ENCODE measurements at places on chromosomes 13 and 19. TPM values are rescaled to one million over a fixed set of nuclear protein-coding genes. Genes with fewer than 3 reads are reported as not detected.

ATP1A3 gene
- 4.0 TPM for total RNA-seq

MYH14 gene
- 6.4 TPM for total RNA-seq

CEACAM7 gene
- total RNA-seq = 0.10 TPM

N4BP2L2 gene
- 19.0 TPM for total RNA-seq

PRR36 gene
- 0.44 TPM for total RNA-seq

TSSK6 gene
- 1.5 TPM for total RNA-seq

FAM216B gene
- not detected for total RNA-seq

CD37 gene
- not detected for total RNA-seq

ZNF799 gene
- total RNA-seq = 1.3 TPM

RASL11A gene
- total RNA-seq = 4.2 TPM

CFD gene
- 22.7 TPM for total RNA-seq

SIRT6 gene
- 40.9 TPM for total RNA-seq

TPTE2 gene
- total RNA-seq = not detected

EID2B gene
- total RNA-seq = 9.5 TPM

NFKBIB gene
- 104 TPM for total RNA-seq

SBNO2 gene
- total RNA-seq = 22.2 TPM

RAB20 gene
- 2.5 TPM for total RNA-seq

PGLYRP2 gene
- total RNA-seq = not detected

PINLYP gene
- total RNA-seq = 0.11 TPM

TRAPPC5 gene
- total RNA-seq = 38.4 TPM

Measured in A549 treated with AZD2906 at 1 μM for 4 hours (cell line).